ENCODE measurements at places on chromosomes 7 and 10.

- DNase-seq = no peak
Measured at GRCh38 chr10:51743146-51743545, 43.8 kb upstream of the CSTF2T start.

GRCh38 chr7:23742051-23742450, 32.0 kb downstream of the STK31 start:
- no peak for DNase-seq

GRCh38 chr10:72540193-72540807, 85.6 kb downstream of the MICU1 start:
- DNase-seq = no peak

DNA sequence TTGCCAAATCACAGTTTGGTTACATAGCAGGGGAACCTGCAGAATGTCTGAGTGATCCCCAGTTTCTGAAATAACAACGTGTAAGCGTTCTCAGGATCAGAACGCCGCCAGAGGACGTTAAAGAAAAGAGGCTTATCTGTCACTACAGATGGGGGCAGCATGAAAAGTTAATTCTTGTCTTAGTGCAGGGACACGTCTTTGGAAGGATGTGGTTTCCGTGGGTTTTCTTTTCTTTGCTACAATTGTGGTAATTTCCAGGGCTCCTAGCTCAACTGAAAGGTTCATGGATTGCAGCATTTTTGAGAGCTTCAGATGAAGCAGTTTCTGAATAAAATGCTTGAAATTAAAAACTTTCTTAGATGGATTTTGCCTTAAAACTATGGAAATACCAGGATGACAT, 106.6 kb downstream of the PRKCQ start:
- no peak for DNase-seq

- no peak for DNase-seq
Measured at GRCh38 chr10:3111621-3112163, 44.3 kb downstream of the PFKP start.

- no peak for DNase-seq
Measured at GRCh38 chr10:71779641-71780040, 6.3 kb upstream of the VSIR start.

GRCh38 chr10:43091846-43092245, 15.0 kb downstream of the RET start:
- no peak for DNase-seq

- no peak for DNase-seq
Measured at GRCh38 chr7:151065516-151065915, 6.1 kb downstream of the SLC4A2 start.

GRCh38 chr10:21368022-21368582, 157.4 kb downstream of the SKIDA1 start:
- no peak for DNase-seq

GRCh38 chr7:130490888-130491804, 739 bp upstream of the MEST start:
- no peak for DNase-seq
